ENCODE measurements at places on chromosomes 5 and 9.

DNA sequence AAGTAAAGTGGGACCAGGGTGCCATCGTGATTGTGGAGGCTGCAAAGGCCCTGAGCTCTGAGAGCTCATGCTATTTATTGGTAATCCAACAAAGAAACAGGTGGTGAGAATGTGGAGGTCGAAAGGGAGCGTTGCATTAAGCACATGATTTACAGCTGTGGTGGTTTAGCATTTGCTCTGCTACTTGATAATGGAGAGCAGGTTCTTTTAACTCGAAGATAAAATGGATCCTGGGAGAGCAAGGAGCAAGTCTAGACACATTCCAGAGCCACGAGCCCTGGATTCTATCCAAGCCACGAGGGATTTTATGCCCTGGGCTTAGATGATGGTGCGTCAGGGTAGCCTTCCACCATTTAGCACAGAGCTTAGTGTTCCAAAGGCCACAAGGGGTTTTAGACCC, 1710.1 kb upstream of the CDH9 start:
- no peak for DNase-seq

- no peak for DNase-seq
These were observed 1080.7 kb upstream of the NUDT12 start for GRCh38 chr5:104643320-104643719.

DNA sequence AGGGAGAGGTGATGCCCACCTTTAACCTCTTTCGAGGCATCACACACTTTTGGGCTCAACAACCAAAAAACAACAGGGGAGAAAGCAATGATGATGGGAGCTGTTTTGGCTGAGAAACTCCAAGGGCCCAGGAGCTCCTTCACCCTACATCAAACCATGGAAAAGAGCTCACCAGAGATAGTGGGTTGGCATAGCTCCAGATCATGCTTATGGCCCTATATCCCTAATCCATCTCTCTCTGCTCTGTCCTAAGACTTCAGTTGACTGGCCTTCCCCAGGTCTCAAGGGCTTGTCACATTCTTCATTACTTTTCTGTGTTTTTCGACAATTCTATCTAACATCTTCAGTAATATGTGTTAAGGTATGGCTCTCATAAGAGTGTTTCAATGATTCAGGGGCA, 5.7 kb upstream of the CTSL start:
- DNase-seq: no peak

DNA sequence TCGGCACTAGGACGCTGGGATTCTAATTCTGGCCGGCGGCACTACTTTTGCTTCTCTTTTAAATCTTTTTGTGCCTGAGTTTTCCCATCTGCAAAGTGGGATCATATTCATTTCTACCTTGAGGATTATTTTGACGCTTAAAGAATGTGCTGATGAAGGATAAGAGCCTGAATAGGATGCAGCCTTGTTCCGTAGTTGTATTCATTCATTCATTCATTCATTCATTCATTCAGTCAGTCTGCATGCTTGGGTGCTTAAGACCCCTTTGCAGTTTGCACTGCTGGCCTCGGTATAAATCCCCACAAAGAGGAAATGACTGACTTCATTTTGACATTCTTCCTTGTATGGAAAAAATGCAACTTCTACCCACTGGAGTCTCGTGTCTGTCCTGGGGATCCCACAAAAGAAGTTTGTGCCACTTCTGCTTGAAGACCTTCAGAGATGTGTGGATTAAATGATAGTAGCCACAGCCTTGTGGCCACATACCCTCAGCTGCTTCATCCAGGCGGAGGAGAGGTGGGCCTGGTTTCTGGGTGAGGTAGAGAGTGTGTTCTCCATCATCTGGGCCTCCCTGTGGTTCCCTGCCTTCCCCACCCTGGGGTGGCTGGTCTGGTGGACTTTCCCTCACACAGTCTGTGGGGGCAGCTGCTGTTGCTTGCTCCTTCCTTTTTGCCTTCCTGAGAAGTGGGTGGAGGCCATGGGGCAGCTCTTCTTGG, 62.6 kb downstream of the PPARGC1B start:
- no peak for DNase-seq

GRCh38 chr9:134204991-134205578, 40.7 kb upstream of the RNU6ATAC start:
- DNase-seq: no peak

DNA sequence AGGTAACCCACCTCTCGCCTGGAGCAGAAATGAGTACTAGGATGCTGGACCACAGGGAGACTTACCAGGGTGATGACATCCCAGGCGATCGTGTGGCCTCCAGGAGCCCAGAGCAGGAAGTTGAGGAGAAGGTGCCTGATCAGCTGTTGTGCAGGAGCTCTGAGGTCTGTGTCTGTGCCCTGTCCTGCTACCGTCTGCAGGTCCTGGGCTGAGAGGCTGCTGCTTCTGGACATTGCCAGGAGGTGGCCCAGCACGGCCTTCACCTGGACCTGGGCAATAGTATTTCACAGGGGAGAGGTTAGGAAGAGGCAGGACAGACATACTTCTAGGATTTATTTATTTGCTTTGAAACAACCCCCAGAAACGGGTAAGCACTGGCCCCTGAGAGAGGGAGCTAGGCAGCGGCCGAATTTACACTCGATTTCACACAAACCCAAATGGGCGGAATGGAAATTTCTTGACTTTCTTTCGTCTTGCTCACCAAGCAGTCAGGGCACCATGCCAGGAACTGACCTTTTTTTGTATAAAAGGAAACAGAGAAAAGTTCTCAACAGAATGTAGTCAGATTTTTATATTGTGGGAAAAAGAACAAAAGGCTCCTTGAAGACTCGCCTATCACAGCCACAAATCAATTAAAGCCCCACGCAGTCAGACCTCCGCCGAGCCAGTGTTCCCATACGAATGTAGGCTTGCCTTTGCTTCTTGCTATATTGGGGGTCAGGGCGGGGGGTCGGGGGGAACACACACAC, 210.3 kb downstream of the FANCC start:
- no peak for DNase-seq

DNA sequence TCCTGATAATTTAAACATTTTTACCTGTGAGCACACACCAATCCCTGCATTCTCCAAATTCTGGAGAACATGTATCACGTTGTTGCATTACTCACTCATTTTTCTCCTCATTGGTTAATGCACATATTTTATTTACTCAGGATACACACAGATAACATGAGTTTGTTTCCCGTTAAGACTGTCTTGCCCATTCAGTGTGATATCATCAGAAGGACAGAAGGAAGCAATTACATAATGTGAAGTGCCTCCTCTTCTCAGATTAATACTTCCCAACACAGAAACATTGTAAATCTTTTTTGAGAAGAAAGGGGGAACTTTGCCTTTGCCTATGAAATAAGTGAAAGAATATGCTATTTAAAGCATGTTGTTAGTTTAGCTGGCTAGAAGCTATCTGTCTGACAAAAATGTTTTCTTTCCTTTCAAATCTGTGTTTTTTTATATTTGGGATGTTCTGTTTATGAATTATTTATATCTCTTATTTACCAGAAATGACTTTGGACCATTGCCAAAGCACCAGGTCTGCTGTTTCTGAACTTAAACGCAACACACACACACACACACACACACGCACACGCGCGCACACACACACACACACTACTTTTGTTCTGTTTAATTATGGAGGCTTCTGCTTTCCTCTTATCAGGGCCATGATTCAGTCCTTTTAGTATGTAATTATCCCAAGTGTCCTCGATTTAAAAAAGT, 186.5 kb downstream of the CHSY3 start:
- no peak for DNase-seq

- no peak for DNase-seq
These were observed 205.1 kb downstream of the ADAMTSL1 start for GRCh38 chr9:18678821-18679590.

- no peak for DNase-seq
These were observed 46.1 kb upstream of the PCA3 start for GRCh38 chr9:76718166-76718565.

DNA sequence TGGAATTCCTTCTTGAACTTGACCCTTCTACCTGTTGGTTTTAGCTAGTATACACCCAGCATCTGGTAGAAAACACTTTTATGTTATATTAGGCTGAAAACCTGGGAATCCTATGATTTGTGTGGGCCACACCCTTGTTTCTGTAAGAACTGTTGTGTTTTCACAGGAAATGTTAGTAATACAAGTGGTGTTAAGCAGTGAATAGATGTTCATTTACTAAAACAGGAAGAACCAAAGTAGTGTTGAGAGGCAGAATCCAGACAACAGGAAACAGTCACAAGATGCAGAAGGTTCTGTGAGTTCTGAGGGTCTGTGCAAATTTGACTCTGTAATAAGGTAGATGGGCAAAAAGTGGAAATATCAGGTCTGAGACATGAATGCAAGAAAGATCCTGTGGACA, 73.0 kb upstream of the RAI14 start:
- DNase-seq: no peak

GRCh38 chr5:26889815-26890214, 148.6 kb downstream of the CDH9 start:
- DNase-seq: no peak

- DNase-seq: no peak
These were observed 157.2 kb downstream of the MELK start for GRCh38 chr9:36729906-36730305.

DNA sequence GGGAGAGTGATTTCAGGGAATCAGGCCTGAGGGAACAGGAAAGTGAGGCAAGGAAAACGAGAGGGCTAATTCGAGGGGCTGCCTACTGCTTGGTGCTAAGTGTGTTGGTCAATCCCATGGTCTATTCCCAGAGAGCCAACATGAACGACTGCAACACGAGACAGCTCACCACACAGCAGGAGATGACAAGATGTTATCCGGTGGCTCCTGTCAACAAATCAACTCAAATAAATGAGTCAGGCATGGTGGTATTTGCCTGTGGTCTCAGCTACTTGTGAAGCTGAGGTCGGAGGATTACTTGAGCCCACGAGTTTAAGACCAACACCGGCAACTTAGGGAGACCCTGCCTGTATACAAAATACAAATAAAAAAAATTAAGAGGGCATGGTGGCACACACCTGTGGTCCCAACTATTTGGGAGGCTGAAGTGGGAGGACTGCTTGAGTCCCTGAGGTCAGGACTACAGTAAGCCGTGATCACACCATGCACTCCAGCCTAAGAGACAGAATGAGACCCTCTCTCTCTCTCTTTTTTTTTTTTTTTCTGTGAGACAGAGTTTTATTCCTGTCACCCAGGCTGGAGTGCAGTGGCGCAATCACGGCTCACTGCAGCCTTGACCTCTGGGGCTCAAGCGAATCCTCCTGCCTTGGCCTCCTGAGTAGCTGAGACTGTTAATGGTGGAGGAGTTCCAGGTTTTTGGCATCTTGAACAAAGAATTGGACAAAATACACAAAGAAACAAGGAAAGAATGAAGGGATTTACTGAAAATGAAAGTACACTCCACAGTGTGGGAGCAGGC, 9.0 kb upstream of the FAF2 start:
- no peak for DNase-seq

- no peak for DNase-seq
These were observed 1.6 kb upstream of the ARAP3 start for GRCh38 chr5:141683596-141684141.

DNA sequence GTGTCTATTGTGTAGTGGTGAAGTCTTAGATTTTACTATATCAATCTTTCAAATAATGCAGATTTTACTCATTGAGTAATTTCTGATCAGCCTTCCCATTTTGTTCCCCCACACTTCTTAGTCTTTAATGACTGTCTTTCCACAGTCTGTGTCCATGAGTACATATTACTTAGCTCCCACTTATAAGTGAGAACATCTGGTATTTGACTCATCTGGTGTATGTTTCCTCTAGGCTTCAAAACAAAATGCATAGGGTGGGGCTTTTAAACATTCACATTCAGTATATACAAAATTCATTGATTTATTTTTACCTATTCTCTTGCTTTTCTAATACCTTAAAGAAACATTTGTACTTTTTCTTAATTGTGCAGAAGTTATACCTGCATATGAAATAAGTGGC, 513.0 kb downstream of the MTRR start:
- DNase-seq: no peak

GRCh38 chr5:66891184-66891925, 295.2 kb downstream of the MAST4 start:
- no peak for DNase-seq

- no peak for DNase-seq
These were observed 218.6 kb downstream of the LURAP1L start for GRCh38 chr9:12993466-12993865.

DNA sequence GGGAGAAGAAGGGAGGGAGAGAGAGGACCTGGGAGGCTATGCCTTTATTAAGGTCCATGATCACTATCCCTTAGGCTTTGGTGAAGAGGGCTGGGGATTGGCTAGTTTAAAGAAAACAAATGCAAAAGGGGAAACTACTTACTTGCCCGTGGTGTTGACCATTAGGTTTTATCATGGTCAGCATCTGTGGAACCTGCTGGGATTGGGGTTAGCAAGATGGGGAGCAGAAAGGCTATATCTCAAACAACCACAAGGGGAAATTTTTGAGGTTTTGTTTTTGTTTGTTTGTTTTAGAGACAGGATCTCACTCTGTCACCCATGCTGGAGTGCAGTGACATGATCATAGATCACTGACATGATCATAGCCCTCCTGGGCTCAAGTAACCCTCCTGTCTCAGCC, 9.0 kb upstream of the RAD23B start:
- DNase-seq: no peak

DNA sequence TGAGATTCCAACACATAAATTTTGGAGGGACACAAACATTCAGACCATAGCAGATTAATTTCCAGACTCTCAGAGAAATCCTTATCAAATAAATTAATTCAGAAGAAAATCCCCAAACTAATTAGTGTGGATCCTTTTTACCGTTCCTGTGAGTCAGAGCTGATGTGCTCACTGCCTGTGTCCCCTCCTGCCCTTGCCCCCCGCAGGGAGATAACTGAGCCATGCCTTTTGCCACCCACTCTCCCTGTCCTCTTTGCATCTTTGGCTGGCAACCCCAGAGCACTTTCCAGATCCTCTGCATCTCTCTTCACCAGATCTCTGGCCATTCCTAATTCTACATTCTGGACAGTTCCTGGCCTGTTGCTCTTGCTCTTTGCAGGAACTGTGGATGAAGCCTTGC, 135.4 kb upstream of the MAP1B start:
- DNase-seq: no peak

DNA sequence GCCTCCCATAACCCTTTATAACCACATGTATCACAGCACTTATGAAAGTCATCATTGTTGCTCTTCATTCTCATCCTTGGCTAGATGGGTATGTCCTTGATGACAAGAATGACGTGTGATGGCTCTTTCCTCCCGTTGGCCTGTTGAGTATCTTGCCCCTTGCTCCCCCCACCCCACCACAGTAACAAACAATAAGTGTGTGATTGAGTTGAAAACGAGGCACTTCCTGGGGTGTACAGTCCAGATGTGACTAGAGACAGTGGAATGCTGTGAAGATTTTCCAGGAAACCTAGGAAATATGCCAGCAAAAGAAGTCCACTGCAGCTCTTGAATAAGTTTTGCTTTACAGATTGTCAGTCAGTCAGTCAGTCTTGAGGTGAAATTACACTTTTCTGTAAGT, 262.5 kb downstream of the ELAVL2 start:
- no peak for DNase-seq

GRCh38 chr5:88172847-88173758, 95.5 kb downstream of the TMEM161B start:
- no peak for DNase-seq

GRCh38 chr5:151432210-151432609, 15.2 kb upstream of the SLC36A1 start:
- DNase-seq: no peak

- DNase-seq: no peak
These were observed 41.4 kb upstream of the TIFAB start for GRCh38 chr5:135493406-135494180.

Measured in stimulated activated CD8-positive, alpha-beta memory T cell treated with anti-CD3 and anti-CD28 coated beads, Interleukin-2, amount 100 ng/mL, for 48 hours (primary cell).